Naive thymus-derived CD4-positive, alpha-beta T cell (primary cell): ENCODE measurements at places on chromosomes 11 and 22. TPM values are rescaled to one million over a fixed set of nuclear protein-coding genes. Genes with fewer than 3 reads are reported as not detected.

GRCh38 chr11:60280412-60280811 is at the start of gene MS4A4A:
Gene MS4A4A (plus strand): TSS chr11:60280666. CDS start chr11:60280676, 10 bp downstream.
- H3K4me3 ChIP-seq: no peak within 1 kb of the TSS
- no peak within 1 kb of the TSS for H3K27ac ChIP-seq
- H3K4me1 ChIP-seq: no peaks in the 10 kb centered on the region
- no peaks in the 10 kb centered on the region for H3K36me3 ChIP-seq

DNA sequence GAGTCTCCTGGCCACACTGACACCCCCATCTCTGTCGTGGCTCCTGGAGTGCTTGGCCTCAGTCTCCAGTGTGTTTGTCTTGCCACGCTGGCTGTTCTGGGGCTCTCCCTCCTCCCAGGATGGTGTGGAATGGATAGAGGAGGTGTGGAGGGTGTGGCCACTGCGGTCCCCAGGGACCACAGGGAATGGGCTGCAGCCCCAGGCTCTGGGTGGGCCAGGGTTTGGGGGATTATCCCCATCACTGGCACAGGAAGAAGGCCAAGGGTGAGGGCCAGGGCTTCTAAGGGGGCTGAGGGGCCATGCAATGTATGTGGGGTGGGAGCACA is 8.1 kb downstream of the GNAZ start:
- H3K4me3 ChIP-seq: no peak overlapping the region
- no peaks in the 10 kb centered on the region for H3K27me3 ChIP-seq
- no peaks in the 10 kb centered on the region for H3K4me1 ChIP-seq
- no peak for DNase-seq

- DNase-seq: no peak
- no peaks in the 10 kb centered on the region for H3K36me3 ChIP-seq
- H3K4me1 ChIP-seq: no peaks in the 10 kb centered on the region
These were observed 37.2 kb downstream of the FAR1 start for GRCh38 chr11:13705710-13706109.

DNA sequence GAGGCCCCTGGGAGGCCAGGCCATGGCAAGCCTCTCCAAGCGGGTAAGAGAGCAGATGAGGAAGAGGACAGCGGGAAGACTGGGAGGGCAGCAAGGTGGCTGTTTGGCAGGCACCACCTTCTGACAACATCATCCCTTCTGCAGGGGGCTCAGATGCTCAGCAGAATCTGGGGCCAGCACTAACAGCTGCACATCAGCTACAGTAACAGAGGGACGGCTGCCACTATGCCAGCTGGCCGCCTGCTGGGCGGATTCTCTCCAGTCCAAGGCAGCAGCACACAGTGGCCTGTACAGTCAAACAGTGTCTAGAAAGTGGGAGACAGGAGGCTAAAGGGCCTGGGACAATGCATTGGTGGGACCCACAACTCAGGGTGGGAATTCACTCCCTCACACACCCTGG is 10.7 kb upstream of the TXN2 start:
- no peak for DNase-seq
- no peak overlapping the region for H3K27ac ChIP-seq
- no peak overlapping the region for H3K4me3 ChIP-seq
- no peaks in the 10 kb centered on the region for H3K27me3 ChIP-seq

GRCh38 chr11:64074239-64074638 is 38.5 kb downstream of the FLRT1 start:
- no peaks in the 10 kb centered on the region for H3K36me3 ChIP-seq
- H3K27me3 ChIP-seq: no peaks in the 10 kb centered on the region
- DNase-seq: no peak
- no peak overlapping the region for H3K27ac ChIP-seq
- H3K4me3 ChIP-seq: no peak overlapping the region

GRCh38 chr11:59221441-59221840 is 8.7 kb upstream of the MPEG1 start:
- H3K27ac ChIP-seq: no peak overlapping the region
- H3K36me3 ChIP-seq: no peaks in the 10 kb centered on the region
- H3K4me1 ChIP-seq: no peaks in the 10 kb centered on the region
- H3K27me3 ChIP-seq: no peaks in the 10 kb centered on the region

DNA sequence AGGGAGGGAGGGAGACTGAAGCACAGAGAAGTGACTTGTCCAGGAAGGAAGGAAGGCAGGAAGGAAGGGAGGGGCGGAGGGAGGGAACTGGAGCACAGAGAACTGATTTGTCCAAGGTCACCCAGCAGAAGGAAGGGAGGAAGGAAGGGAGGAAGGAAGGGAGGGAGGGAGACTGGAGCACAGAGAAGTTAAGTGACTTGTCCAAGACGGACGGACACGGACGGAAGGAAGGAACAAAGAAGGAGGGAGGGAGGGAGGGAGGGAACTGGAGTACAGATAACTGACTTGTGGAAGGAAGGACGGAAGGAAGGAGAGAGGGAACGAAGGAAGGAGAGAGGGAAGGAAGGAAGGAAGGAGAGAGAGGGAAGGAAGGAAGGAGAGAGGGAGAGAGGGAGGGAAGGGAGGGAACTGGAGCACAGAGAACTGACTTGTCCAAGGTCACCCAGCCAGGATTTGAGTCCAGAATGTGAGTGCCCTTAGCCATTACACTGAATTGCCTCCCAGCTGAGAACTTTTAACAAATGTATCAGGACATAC is 1.5 kb downstream of the SLC35F2 start:
- no peak overlapping the region for H3K4me3 ChIP-seq
- DNase-seq: no peak
- no peak overlapping the region for H3K27ac ChIP-seq
- H3K4me1 ChIP-seq: no peaks in the 10 kb centered on the region

DNA sequence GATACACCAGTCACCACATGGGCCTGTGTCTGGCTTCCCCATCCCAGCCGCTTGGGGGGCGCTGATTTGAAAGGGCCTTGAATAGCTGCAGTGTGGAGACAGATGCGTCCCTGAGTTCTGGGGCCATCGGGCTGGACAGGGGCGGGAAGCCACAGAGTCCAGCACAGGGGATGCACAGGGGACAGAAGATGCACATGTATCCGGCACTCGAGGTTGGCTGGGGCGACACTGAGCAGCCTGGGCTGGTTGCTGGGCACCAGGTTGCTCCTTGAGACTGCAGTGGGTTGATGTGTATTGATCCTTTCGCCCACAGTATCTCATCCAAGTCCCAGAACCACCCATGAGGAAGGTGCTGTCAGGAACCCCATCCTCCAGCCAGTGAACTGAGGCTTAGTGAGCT is 99.3 kb upstream of the SYT13 start:
- H3K27ac ChIP-seq: no peak overlapping the region
- peaks cover 17% of the 10 kb centered on the region for H3K4me1 ChIP-seq
- H3K27me3 ChIP-seq: no peaks in the 10 kb centered on the region
- no peak for DNase-seq
- H3K36me3 ChIP-seq: no peaks in the 10 kb centered on the region

DNA sequence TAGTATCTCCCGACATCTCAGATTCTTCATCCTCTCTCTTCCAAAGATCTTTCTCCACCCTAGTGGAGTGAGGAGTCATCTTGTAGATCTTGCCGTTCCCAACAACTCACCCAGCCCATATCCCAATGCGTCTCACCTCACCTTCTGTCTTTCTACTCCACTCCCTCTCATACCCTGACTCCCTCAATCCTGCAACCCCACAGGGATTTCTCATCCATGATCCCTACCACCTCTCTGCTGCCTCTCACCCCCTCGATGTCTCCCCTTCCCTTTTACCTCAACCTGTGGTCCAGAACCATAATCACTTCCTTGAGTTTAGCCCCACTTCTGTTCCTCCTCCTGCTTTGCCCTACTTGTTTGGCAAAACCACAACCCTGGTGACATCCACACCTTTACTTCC is 41.7 kb downstream of the OTOG start:
- peaks cover 3% of the 10 kb centered on the region for H3K27me3 ChIP-seq
- H3K4me3 ChIP-seq: no peak overlapping the region
- DNase-seq: no peak
- H3K4me1 ChIP-seq: no peaks in the 10 kb centered on the region
- no peak overlapping the region for H3K27ac ChIP-seq
- H3K36me3 ChIP-seq: no peaks in the 10 kb centered on the region

DNA sequence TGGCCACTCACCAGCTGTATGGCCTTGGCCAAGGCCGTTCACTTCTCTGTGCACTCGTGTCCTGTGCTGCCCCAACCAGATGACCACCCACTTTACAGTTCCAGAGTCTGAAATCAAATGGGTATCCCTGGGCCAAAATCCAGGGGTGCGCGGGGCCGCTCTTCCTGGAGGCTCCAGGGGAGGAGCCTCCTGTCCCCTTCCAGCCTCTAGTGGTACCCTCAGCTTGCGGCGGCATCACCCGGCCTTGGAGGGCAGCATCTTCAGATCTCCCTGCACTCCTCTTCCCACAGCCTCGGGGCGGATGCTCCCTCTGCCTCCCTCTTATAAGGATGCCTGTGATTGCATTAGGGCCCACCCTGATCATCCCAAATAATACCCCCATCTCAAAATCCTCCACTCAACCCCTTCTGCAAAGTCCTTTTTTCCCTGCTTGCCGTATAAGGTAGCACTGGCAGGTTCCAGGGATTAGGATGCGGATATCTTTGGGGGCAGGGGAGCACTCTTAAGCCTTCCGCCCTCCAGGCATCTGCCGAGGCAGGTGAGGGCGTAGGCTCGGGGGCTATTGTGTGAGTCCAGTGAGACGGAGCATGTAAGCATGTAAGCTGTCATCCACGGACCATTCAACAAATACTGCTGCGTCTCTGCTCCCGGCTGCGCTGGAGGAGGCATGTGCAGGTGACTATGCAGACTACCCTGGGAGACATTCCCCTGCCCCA is 24.4 kb upstream of the SHISAL1 start:
- H3K4me1 ChIP-seq: no peaks in the 10 kb centered on the region
- no peaks in the 10 kb centered on the region for H3K36me3 ChIP-seq
- H3K27ac ChIP-seq: no peak overlapping the region
- no peaks in the 10 kb centered on the region for H3K27me3 ChIP-seq
- no peak for DNase-seq

DNA sequence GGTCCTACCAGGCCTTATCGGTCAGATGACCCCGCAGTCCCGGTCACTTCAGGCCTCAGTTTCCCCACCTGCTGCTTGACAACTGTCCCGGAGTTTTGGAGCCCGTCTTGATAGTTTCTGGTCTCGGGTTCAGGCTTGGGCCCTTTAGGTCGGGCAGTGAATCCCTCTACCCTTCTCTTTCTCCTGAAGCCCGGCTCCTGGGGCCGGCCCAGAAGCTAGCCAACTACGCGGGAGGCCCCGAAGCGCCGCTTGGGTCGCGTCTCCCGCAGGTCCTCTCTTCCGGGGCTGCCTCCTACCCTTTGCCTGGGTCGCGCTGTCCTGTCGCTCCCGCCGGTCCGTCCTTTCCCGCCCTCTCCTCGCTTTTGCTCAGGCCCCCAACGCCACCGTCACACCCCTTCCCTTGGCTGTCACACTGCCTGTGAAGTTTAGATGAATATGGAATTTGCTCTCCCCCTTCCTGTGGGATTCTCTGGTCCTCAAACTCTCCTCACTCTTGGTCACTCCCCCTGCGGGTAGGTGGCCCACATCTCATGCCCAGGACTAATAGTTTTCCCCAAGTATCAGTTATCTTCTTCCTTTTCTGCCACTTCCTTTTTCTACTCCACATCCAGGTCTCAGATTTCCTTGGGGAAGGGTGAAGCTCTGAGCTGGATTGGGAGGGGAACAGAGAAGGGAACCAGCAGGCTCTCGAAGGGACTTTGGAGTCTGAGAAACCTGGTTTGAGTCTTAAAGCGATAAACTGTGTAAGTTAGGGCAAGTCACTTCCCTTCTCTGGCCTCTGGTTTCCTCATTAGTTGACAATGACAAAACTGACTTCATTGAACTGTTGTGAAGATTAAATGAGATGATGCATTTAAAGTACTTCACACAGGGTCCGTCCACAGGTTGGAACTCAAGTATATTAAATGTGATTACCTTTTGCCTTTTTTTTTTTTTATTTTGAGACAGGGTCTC is 790 bp downstream of the RAB1B start:
- peak overlapping the region; percentile 90 for H3K27ac ChIP-seq
- H3K36me3 ChIP-seq: peaks cover 10% of the 10 kb centered on the region
- H3K4me1 ChIP-seq: peaks cover 44% of the 10 kb centered on the region
- no peak for DNase-seq
- peak overlapping the region; percentile 91 for H3K4me3 ChIP-seq

DNA sequence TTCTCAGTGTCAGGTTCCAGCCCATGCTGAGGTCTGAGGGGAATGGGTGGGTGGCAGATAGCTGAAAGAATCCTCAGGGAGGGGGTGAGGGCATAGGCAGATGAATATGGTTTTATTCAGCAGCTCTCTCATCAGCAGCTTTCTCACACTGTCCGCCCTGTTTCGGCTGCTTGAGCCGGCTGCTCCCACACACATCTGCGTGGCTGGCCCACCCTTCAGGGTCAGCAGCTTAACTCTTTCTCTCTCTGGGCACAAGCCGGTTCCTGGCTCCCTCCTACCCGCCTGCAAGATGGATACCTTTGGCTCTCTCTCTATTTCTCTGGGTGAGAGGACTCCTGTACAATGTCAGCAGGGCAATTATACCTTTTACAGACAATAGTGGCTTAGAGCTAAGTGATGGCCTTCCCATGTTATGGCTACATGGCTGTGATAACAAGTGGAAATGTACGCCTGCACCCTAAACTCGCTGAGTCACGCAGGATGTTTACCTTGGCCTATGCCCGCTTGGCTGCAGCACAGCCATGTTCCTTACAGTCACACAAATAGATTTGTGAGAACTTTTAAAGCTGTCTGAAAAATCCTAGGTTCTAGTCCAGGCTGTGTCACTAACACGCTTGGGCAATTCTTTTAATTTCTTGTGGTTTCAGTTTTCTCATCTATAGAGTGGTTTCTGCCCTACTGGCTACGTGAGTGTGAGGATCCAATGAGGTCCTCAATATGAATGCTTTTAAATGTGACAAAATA is 4.1 kb downstream of the MMP20 start:
- no peak overlapping the region for H3K27ac ChIP-seq
- no peaks in the 10 kb centered on the region for H3K36me3 ChIP-seq
- H3K4me1 ChIP-seq: no peaks in the 10 kb centered on the region
- no peaks in the 10 kb centered on the region for H3K27me3 ChIP-seq

GRCh38 chr11:67492801-67493547 is 10.1 kb downstream of the AIP start:
- peaks cover 3% of the 10 kb centered on the region for H3K4me1 ChIP-seq
- no peaks in the 10 kb centered on the region for H3K27me3 ChIP-seq
- no peak for DNase-seq

GRCh38 chr11:72741429-72741833 is 10.8 kb downstream of the ARAP1 start:
- peak overlapping the region; percentile 39 for H3K27ac ChIP-seq
- H3K4me1 ChIP-seq: peaks cover 53% of the 10 kb centered on the region
- no peak for DNase-seq
- H3K4me3 ChIP-seq: no peak overlapping the region
- H3K36me3 ChIP-seq: no peaks in the 10 kb centered on the region

DNA sequence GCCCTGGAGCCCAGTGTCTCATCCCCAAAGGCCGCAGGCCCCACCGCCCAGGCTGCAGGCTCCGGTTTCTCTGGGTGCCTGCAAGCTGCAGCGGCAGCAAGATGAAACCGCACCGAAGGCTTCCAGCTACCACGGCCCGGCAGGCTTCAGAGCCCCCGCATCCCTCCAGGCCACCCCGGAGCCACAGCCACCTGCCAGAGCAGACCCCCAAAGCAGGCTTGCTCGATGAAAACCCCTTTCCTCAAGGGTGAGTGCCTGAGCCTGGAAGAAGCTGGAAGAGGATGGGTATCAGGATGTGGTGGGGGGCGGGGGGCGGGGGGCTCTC is 24.5 kb upstream of the GNB1L start:
- no peaks in the 10 kb centered on the region for H3K4me1 ChIP-seq
- H3K27me3 ChIP-seq: no peaks in the 10 kb centered on the region
- H3K4me3 ChIP-seq: no peak overlapping the region
- no peaks in the 10 kb centered on the region for H3K36me3 ChIP-seq
- no peak for DNase-seq
- no peak overlapping the region for H3K27ac ChIP-seq

The C11orf65 gene
- total RNA-seq: 0.51 and 0.71 TPM in 2 replicates

The SVIP gene
- 35.1 TPM for total RNA-seq

The C11orf16 gene
- total RNA-seq: not detected in 2 replicates

The APOA5 gene
- not detected for total RNA-seq

The TPBGL gene
- 0.22 TPM for total RNA-seq

The CRYBB3 gene
- total RNA-seq: 0.79 TPM in 1 of 2 replicates, not detected in the other

The KRTAP5-10 gene
- not detected for total RNA-seq

The PRG3 gene
- not detected for total RNA-seq

The RBX1 gene
- 85.5 and 91.3 TPM in 2 replicates for total RNA-seq
